Activated CD8-positive, alpha-beta memory T cell treated with anti-CD3 and anti-CD28 coated beads for 48 hours (primary cell): ENCODE measurements at places on chromosomes 5 and 9.

- DNase-seq, result peak; percentile 42
Measured at GRCh38 chr5:175718401-175719108, 60.7 kb downstream of the HRH2 start.

DNA sequence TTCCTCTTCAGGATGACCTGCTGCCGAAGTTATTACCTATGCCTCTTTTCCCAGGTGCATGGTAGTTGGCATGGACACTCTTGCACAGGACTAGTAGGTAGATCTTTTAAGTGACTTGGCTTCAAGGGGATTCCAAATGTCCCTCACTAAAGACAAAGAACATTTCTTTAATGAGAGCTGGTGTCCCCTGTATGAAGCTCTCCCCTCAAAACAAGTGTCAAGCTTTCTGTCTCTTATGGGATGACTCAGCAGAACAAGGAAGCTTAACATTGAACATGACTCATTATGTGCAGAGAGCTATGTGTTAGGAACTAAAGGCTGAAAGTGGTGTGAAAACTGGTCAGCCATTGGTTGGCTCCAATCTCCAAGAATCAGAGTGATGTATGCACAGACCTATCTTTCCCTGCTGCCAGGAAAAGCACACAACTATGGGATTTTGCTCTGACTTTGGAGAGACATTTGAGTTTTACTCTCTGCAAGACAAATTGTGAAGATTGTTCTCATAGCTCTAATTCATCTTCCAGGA lies 120.5 kb downstream of the PRDM6 start:
- no peak for DNase-seq

- DNase-seq, result no peak
Measured at GRCh38 chr5:73895471-73895870, 269.5 kb downstream of the ARHGEF28 start.

GRCh38 chr9:27602954-27603353 lies 29.7 kb upstream of the C9orf72 start:
- DNase-seq, result no peak

DNA sequence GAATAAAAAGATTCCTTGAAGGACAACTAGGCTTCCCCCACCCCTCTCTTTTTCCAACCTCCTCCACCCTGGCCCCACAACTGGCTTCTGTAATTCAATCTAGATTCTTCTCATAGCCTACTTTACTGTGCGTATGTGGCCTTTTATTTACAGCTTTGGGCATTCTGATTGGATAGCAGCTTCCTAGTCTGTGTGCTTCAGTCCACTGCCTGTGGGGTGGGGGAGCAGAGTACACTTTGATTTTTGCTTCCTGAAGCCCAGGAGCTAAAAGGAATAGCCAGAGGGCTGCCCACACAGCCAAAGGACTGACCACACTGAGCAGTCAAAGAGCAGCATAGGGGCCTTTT lies 30.4 kb downstream of the RUSC2 start:
- no peak for DNase-seq

DNA sequence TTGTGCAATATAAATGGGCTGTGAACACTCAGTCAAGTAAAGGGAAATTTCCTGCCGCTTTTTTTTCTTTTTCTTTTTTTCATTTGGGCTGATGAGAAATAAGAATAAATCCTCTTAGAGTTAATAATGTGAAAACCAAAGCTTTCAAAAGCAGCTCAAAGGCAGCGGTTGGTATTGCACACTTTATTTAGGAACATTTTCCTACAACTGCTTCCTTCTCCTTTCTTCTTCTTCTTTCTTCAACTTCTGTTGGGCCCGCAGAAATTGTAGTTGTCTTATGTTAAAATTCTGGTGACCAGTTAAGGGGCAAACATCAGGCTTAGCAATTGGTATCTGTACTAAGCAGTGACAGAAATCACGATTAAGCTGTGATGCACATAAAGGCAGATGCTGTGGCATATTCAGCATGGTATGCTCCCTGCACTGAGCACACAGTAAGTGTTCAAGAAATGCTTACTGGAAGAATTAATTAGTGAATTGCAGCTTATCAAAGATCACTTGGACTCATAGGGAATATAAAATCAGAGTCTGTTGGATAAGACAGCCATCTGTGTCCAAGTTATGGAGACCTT lies 85.4 kb downstream of the ANKRD55 start:
- DNase-seq, result no peak

DNA sequence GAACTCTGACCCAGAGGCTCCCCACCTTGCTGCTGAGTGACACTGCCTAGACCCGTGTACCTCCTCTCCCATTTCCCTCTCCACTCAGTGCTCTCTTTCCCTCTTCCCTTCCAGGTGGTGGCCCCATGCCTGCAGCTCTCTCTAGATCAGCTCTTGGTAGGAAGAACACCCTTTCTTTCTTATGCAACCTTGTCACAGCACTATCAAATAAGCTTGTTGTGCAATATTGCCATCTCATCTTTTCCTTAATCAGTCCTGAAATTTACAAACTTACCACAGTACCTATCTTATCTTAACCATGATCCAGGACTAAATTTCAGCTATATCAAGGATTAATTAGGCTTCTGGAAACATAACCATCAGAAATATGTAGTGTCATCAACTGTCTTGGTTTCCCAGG lies 88.6 kb downstream of the ZFAND5 start:
- no peak for DNase-seq

DNA sequence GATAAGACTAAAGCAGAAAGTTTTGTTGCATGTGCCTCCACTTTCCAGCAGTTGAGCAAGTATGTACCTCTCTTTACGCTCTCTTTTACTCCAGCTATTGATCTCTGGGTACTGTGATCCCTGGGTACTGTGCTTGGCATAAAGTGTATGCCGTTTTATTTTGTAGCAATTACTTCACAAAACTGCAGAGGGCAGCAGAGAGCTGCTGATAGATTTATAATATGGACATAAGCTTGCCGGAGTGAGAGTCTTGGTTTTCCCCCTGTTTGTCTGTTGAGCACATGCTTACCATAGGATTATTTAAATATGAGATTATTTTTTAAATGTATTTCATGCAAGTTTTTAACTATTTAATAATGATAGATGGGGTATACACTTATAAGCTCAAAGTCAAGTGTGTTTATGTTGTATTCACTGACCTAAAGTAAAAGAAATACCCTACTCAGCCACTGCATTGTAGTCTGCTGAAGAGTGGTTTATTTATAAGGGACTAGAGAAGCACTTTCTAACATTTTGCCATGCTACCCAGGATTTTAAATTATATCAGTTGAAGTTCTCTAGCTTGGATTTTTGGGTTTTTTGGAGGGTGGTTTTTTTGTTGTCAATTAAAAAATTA lies 13.0 kb downstream of the TTC1 start:
- no peak for DNase-seq

DNA sequence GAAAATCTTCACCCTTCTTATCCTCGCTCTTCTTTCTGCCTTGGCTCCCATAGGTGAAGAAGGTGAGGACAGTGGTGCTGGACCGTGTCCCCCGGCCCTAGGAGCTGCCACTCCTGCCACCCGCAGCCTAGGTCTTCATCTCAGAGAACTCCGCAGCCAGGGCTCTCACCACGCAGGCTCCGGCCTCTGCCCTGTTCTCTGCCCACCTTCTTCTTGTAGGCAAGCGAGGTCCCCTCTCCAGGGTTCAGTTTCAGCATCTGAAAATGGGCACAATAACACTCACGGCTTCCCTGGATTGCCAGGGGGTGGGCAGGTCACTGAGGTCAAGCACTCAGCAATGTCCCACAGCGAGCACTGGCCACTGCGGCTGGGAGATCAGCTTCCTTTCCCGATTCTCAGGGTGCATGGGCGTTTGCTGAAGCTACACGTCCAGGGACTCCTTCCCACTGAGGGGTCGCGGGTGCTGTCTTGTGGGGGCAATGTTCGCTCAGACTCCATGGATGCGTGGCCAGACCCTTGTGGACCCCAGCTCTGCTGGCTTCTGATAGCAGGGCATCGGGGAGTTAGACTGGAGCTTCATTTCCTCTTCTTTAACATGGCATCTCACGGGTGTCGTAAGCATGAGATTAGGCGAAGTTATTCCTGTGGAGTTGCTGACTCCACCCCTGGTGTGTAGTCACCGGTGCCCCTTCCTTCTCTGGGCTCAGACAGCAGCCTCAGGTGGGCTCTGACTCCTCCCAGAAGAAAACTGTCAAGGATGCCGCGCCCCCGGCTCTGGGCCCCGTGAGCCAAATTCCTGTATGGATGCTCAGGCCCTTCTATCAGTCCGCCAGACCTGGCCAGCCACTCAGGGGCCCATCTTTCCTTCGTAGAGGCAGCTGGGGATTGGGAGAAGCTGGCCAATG lies 145.1 kb upstream of the IRX2 start:
- no peak for DNase-seq

GRCh38 chr9:128390813-128391711 lies 19.9 kb downstream of the URM1 start:
- no peak for DNase-seq

- no peak for DNase-seq
Measured at GRCh38 chr9:68794898-68795297, 89.9 kb downstream of the PIP5K1B start.

DNA sequence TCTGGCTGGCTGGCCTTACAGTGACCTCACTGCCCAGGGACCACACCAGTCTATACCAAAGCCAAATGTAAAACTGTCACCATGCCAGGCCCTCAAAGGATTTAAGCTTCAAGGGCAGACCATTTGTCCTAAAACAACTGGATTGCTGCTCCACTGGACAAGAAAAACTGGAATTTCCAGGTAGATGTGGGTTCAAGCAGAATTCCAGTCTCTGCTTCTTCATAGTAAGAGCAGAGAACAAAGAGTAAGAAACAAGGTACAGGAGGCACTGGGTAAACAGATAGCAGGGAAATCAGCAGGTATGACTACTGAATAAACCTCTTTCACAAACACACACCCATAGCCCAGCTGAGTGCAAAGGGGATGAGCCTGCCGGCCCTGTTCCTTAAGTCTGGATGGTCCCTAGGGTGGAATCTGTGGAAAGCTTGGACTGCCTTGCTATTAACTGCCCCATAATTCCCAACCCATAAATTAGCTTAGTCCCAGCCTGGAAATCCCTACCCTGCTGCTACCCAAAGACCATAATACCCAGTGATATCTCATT lies 5.5 kb downstream of the B4GALT1 start:
- no peak for DNase-seq

DNA sequence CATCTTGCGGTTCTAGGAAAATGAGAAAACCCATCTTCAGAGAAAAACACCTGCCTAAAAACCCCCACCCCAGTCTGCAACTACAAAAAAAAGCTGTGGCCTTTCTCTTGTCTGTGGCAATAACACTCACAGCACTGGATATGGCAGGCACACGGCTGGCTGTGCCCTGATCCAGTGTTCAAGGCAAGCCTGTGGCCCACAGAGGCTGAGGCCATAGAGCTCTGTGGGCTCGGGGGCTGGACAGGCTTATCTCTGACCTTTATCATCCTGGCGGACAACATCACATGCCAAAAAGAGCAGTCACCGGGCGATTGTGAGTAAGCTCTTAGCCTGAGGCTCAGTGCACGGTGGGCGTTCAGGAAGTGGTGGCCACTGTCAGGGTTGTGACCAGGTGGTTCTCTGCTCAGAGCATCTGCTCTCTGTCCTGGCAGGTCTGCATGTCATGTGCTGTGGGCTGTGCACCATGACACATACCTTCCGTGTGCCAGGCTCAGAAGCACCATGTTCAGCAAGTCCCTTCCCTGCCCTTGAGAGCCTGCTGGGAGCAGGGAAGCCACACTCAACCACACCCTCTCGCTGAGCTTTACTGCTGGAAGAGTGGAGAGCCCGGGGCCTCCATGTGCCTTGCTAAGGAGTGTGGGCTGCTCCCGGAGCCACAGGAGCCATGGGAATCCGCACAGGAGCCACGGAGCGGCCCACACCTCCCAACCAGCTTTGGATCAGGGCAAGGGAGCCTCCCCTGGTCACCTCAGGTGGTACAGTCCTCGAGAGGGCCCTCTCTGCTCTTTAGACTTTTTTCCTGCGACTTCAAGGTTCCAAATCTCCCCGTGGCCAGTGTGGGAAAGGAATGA lies 34.6 kb upstream of the WDR38 start:
- DNase-seq, result no peak

GRCh38 chr5:96997265-96997859 lies 61.5 kb downstream of the LNPEP start:
- DNase-seq, result no peak

- no peak for DNase-seq
Measured at GRCh38 chr5:20556115-20556763, 568.2 kb upstream of the CDH18 start.

DNA sequence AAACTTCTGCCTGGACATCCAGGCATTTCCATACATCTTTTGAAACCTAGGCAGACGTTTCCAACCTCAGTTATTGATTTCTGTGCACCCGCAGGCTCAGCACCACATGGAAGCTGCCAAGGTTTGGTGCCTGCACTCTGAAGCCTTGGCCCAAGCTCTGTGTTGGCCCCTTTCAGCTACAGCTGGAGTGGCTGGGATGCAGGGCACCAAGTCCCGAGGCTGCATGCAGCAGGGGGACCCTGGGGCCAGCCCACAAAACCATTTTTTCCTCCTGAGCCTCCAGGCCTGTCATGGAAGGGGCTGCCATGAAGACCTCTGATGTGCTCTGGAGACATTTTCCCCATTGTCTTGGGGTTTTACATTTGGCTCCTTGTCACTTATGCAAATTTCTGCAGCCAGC lies 49.9 kb downstream of the NFX1 start:
- DNase-seq, result no peak

DNA sequence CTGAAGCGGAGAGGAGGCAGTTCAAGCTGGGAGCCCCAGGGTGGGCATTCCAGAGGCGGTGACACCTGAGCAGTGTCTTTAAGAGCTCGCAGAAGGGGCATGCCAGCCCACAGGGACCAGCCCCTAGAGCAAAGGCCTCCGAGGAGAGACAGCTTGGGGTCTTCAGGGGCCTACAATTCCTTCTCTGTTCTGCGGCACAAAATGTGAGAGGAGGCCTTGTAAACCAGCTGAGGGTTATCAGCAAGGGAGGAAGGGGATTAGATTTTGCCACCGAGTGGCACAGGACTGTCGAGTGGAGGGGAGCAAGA lies 505 bp upstream of the SIGMAR1 start:
- DNase-seq, result no peak

- no peak for DNase-seq
Measured at GRCh38 chr9:92035146-92035545, 80.1 kb downstream of the SPTLC1 start.

- no peak for DNase-seq
Measured at GRCh38 chr9:14782286-14783051, 59.9 kb upstream of the CER1 start.

- no peak for DNase-seq
Measured at GRCh38 chr9:93174976-93175375, 9.0 kb upstream of the WNK2 start.

DNA sequence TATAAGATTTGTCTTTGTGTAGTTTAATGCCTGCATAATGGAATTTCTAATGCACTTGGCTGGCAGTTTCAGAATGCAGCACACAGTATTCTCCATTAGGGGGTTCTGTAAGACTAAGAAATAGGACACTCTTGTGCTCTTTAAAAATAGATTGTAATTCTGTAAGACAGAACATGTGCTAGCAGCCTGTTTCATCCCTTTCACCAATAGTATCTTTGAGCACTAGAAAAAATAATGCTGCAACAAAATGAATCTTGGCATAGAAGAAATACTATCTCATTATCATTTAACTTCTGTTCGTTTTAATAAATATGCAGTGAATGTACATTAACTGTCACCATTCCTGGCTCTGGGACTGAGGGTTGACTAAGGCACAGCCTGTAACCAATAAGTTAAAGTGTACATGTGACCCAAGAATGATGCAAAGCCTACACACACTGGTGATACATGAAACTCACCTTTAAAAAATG lies 23.8 kb upstream of the ZNF622 start:
- DNase-seq, result no peak

GRCh38 chr9:93435386-93435785 lies 16.1 kb upstream of the FAM120A start:
- DNase-seq, result no peak

- DNase-seq, result no peak
Measured at GRCh38 chr5:30900367-30900766, 293.1 kb upstream of the CDH6 start.
